Daoy (cell line): ENCODE measurements at places on chromosomes 12 and 14. TPM values are rescaled to one million over a fixed set of nuclear protein-coding genes. Genes with fewer than 3 reads are reported as not detected.

GRCh38 chr12:55666508-55666907 is 29.8 kb downstream of the OR10P1 start:
- DNase-seq = no peak

GRCh38 chr14:30779210-30779609 is 95.1 kb upstream of the COCH start:
- no peak for DNase-seq

- DNase-seq = no peak
Observed at GRCh38 chr14:51335531-51335930, 95.5 kb downstream of the TMX1 start.

DNA sequence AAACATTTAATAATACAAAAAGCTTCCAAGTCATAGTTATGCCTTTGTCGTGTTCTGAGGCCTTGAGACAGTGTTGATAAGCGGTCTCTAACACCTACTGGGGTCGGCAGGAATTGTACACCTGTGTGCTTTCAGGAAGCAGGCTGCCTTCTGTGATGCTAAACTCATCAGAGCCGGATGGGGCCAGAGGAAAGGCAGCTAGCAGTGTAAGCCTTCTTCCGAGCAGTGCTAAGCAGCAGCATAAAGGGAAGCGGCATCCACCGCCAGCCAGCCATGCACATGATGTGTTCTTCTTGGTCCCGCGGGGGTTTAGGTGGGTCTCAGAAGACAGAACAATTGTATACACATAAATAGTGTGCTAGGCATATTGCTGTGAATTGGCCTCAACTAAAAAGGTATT is 159.3 kb downstream of the SLC15A4 start:
- DNase-seq = no peak

- DNase-seq = no peak
Observed at GRCh38 chr12:66539431-66539830, 139.4 kb downstream of the GRIP1 start.

GRCh38 chr14:92254786-92255185 is 68.2 kb upstream of the SLC24A4 start:
- DNase-seq = no peak

- DNase-seq = no peak
Observed at GRCh38 chr14:61287196-61287595, 6.1 kb upstream of the TMEM30B start.

GRCh38 chr14:69741055-69741454 is 25.9 kb upstream of the SRSF5 start:
- DNase-seq = no peak

DNA sequence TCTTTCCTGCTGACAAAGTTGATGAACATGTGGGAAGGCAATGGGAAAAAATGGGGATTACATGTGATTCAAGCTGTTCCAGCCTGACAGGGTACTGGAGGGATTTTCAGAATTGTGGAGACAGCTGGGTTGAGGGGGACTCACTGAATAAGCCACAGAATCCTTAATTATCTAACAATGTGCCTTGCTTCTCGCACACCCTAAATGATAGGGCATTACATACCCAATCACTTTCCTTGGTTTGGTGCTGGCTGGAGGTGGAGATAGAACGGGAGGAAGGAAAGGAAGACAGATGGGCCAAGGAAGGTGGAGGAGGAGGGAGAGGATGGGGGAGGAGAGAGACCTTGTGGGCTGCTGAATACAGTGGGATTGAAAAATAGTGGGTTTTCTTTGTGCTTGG is 20.7 kb downstream of the PELI2 start:
- no peak for DNase-seq

DNA sequence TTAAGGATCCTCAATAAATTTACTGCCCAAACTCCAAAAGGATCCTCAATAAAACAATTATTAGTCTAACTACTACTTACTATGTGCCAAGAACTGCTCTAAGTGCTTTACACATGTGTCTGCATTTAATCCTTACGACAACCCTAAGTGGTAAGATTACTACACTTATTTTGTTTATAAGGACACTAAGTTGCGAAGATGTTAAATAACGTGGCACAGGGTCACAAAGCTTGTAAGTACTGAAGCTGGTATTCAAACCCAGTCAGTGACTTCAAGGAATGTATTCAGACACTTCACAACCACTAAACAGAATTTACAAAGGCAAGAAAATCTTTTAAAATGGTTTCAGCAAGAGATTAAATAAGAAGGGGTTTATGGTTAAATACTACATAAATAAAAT is 13.0 kb downstream of the FERMT2 start:
- DNase-seq = no peak

CCDC175 gene
- total RNA-seq = 0.12 TPM in 1 of 2 replicates, not detected in the other

DNA sequence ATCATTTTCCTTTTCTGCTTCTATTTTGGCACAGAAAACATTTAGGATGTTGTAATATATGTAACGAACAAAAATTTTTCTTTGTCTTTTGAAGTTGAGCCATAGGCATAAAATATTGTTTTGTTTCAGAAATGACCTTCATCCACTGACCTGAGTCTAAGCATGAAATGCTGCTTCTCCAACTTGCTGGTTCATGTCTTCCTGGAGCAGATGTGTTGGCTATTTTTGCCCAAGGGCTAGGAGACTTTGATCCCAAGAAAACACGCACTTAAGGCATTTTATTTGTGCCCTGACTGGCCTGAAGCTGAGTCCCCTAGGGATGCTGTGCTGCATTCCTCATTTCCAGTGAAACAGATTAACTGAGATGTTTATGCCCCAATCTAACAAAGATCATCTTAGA is 27.2 kb upstream of the ALG10B start:
- no peak for DNase-seq

LMO3 gene
- 0.33 and 1.1 TPM in 2 replicates for total RNA-seq

GLIPR1 gene
- 71.9 and 73.3 TPM in 2 replicates for total RNA-seq

GRCh38 chr12:14995583-14996425 is 23.0 kb downstream of the PDE6H start:
- peak; percentile 52 for DNase-seq

GRCh38 chr12:114218136-114218535 is 187.8 kb downstream of the TBX5 start:
- no peak for DNase-seq

VRTN gene
- total RNA-seq = not detected in 2 replicates

DNA sequence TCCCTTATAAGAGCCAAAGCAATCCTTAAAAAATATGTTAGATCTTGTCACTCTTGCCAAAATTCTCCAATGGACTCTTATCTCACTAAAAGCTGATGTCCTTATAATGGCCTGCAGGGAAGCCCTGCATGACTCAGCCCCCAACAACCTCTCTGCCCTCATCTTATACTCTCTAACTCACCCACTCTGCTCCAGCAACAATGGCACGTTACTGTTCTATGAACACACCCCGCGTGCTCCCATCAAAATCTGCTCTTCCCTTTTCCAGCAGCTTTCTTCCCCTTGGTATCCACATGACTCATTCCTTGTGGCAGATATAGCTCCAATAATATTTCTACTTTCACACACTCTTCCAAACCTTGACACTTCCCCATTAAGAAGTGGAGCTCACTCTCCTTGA is 108.1 kb downstream of the DENND5B start:
- peak; percentile 60 for DNase-seq

KRT71 gene
- total RNA-seq = not detected in 2 replicates

DNA sequence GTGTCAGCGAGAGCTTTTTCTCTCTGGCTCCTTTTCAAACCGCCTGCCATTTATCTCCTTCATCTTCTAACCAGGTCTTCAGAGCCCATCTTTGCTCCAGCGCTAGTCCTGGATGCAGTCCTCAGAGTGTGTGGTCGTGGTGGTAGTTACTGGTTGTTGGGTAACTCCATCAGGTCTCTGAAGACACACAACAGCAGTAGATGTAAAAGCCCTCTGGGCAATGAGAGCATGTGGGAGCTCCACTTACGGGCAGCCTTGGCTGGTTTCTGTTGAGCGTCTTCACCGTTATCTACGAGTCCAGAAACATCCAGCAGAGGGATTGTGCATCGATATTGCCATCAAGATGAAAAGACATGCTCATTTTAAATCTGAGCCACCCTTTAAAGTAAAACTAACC is 61.2 kb downstream of the FBXL14 start:
- DNase-seq = peak; percentile 53

DNA sequence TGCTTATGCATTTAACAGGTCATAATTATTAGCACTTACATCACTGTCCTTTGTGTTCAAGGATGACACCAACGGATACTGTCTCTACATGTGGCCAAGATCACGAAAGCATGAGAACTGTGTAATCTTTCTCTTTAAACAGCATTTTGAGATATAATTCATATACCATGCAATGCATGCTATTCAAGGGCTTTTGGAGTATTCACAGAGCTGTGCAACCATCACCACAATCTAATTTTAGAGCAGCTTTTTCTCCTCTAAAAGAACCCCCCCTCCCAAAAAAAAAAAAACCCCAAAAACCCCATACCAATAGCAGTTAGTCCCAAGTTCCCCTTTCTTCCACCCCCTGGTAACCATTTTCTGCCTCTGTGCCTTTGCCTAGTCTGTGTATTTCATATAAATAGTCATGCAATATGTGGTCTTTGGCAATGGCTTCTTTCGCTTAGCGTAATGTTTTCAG is 60.6 kb downstream of the SPRING1 start:
- no peak for DNase-seq

DNA sequence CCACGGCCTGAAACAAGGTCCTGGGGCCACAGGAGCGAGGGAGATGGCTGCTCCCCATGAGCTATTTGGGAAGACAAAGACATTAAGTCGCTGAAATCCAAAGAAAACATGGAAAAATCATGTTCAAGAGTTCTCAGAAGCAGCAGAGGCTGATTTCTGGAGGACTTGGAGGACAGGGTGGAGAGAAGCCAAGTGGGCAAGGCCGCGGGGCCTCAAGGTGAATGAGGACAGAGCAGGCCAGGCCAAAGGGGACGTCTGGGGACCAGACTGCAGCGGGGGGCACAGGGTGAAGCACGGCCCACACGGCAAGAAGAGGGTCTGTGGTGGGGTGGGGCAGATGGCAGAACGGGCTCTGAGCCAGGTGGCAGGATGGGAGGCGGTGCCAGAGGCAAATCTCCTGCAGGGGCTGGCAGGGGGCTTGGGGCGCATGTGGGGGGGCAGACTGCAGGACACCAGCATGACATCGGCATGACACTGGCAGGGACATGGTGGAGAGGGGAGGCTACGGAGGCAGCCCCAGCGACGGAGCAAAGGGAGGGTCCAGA is 48.9 kb downstream of the RNF34 start:
- DNase-seq = no peak

GRCh38 chr12:31315044-31315715 is 10.8 kb downstream of the SINHCAF start:
- DNase-seq = no peak

ASCL1 gene
- 0.06 TPM in 1 of 2 replicates, not detected in the other for total RNA-seq

RAD51AP1 gene
- total RNA-seq = 106 and 121 TPM in 2 replicates

AGAP2 gene
- total RNA-seq = 0.03 and 0.29 TPM in 2 replicates

GRCh38 chr14:60553808-60554207 is 44.9 kb downstream of the SIX6 start:
- DNase-seq = no peak

KLRG1 gene
- total RNA-seq = 0.12 and 0.69 TPM in 2 replicates

FOXA1 gene
- total RNA-seq = 6.5 and 11.2 TPM in 2 replicates

GRIP1 gene
- 3.3 and 3.8 TPM in 2 replicates for total RNA-seq

GRCh38 chr14:83253870-83254269 is 1720.2 kb upstream of the SEL1L start:
- DNase-seq = no peak

RIMKLB gene
- 21.3 and 22.3 TPM in 2 replicates for total RNA-seq

PLEKHD1 gene
- 0.06 TPM in 1 of 2 replicates, not detected in the other for total RNA-seq

LTBR gene
- total RNA-seq = 29.8 and 49.0 TPM in 2 replicates

DNA sequence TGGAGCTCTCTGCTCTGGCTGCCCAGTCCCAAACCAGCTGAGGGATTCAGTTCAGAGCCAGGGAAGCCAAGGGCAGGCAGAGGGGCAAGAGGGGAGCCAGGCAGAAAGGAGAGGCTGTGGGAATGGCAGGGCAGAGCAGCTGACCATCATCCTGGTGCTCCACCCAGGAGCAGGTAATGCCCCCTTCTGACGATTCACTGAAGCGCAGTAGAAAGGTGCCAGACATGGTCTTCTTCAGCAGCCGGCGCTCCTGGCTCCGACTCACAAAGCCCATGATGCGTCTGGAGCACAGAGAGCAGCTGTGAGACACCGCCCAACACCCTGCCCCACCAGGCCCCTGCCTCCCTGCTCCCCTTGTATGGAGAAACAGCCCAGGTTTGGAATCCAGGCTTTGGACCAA is 8.0 kb downstream of the IL23A start:
- no peak for DNase-seq

- peak; percentile 60 for DNase-seq
Observed at GRCh38 chr12:53173085-53173715, 7.3 kb upstream of the ZNF740 start.

GRCh38 chr12:109433618-109434017 is 43.5 kb downstream of the KCTD10 start:
- peak; percentile 9 for DNase-seq

DNA sequence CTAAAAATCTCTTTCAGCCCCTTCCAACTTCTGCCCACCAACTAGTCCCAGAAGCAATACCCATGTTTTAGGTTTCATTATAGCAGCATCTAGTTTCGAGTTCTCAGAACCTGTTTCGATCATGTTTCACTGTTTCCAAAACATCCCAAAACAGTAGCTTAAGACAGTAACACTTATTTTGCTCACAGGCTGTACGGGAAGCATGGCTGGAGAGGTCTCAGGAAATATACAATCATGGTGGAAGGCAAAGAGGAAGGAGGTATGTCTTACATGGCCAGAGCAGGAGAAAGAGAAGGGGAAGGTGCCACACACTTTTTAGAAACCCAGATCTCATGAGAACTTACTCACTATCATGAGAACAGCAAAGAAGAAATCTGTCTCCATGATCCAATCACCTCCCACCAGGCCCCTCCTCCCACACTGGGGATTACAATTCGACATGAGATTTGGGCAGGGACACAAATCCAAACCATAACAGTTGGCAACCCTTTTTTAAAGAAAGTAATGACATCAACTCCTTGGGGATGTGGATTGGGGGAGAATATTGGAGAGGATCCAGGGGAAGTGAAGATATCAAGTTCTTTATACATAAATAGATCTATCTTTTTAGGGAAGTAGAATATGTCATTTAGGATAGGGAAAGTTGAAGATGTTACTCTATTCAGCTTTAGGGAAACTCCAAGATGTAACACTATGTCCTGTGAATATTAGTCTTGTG is 269.9 kb upstream of the PLEKHG7 start:
- DNase-seq = no peak

DNA sequence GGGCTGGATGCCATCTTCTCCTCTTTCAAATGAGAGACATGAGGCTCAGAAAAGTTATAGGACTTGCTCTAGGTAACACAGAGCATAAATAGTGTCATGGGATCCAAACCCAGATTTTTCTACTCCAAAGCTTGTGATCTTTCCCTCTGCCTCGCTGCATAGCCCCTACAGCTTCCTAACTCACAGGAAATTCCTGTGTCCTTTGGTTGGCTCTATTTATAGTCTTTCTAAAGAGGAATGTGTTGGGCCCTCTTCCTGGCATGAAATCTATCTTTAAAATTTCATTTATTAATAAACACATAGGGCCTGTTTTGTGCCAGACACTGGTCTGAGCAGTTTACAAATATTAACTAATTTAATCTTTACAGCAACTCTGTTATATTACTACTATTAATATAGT is 9.8 kb upstream of the KCNA5 start:
- DNase-seq = no peak

GRCh38 chr12:121580959-121581685 is at the start of gene KDM2B:
Gene KDM2B, minus strand, starts transcription at chr12:121581023. Its CDS starts 112 bp downstream, at chr12:121580911.
- DNase-seq = peak; percentile 41

ARHGAP9 gene
- total RNA-seq = 0.51 TPM in 1 of 2 replicates, not detected in the other

KLC1 gene
- 178 and 244 TPM in 2 replicates for total RNA-seq

GRCh38 chr14:100062590-100062989 is 2.6 kb upstream of the EVL start:
- no peak for DNase-seq

- no peak for DNase-seq
Observed at GRCh38 chr12:80325167-80325959, 118.7 kb upstream of the PTPRQ start.

METTL3 gene
- total RNA-seq = 121 and 158 TPM in 2 replicates
